ENCODE measurements at places on chromosomes 12 and 14.

- DNase-seq: no peak
Measured at GRCh38 chr12:97397008-97397407, 65.6 kb upstream of the RMST start.

DNA sequence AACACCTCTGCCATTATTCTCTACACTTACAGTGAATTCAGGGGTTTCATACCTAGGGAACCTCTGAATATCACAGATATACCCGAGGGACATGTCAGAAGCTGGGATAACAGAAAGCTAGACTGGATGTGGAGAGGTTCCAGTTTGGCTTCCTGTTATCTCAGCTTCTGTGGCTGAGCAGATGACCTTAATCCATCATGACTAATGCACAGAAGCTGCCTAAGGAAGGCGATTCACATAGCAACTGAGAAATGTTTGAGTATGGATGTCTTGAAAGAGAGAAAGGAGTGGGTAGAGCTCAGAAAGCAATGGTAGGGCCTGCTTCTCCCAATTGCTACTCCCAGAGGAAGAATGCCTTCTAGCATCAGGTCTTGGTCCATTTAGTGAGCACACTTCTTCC lies 187.6 kb downstream of the RMST start:
- DNase-seq: no peak

DNA sequence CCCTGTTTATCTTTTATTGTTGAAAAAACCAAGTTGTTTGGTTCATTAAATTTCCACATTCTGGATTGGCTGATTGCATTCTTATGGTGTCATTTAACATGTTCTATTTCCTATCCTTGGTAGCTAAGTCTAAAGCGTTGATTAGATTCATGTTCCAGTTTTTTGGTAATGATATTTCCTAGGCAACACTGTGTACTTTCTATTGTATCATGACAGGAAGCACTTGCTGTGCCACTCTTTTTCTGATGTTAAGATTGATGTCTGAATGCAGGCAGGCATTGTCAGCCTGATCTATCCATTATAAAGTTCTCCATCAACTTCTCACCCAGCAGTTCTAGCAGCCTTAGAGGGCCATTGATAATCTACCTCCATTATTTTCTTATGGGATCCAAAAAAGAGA lies 91.1 kb upstream of the ARID2 start:
- no peak for DNase-seq

GRCh38 chr12:53659011-53659551 lies 16.8 kb downstream of the ATP5MC2 start:
- no peak for DNase-seq

DNA sequence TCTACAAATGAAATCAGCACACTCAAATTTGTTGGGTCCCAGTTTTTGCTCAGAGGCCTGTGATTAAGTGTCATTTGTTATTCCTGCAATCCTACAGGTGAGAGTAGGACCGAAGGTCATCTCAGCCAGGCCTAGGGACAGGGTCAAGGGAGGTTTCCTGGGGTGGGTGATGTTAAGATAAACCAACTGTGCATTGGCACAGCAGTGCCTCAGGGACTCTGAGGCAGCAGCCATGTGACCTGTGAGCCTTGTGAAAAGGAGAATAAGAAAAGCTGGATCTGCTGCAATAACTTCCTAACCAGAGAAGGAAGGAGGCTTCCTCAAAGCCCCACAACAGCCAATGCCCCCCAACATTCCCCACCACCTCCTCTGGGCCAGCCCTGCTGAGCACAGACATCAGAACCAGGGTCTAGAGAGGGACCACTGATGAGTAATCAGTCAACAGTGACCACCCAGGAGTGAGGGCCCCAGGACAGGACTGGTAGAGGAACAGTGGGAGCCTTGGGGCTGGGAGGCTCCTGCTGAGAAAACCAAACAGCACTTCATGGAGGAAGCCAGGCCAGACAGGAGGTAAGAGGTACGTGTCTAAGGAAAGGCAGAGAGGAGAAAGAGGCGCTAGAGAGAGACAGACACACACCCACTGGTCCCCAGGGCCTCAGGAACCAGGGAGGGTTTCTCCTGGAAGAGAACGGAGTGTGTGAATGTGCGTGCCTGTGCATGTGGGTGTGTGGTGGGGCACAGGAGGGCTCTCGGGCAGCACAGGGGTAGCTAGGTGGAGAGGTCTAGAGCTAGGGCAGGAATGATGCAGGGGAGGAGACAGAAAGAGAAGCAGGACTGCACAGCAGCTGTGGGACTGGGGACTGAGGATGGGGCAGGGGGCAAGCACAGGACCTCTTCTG lies 82.4 kb downstream of the ITPK1 start:
- no peak for DNase-seq

GRCh38 chr12:121918679-121919038 lies 267 bp downstream of the CFAP251 start:
- DNase-seq: no peak

- DNase-seq: no peak
Measured at GRCh38 chr14:61381553-61381952, 60.2 kb downstream of the PRKCH start.

DNA sequence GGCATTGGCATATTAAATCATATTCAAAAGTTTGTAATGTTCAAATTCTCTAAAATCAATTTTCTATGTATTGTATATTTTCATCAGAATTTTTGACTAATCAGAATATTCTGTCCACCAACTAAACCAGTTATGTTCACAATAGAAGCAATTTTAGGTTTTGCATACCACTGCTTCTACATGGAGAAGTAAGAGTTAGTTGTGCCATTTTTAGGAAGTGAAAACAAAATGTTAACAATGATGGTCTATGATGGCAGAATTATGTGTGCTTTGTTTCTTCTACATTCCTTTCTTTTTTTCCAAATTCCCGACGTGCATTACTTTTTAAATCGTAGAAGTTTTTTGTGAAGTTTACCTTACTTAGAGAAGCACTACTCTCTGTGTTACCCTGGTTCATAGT lies 29.5 kb downstream of the ABHD12B start:
- DNase-seq: no peak

GRCh38 chr14:37598747-37599506 lies 3.5 kb downstream of the TTC6 start:
- no peak for DNase-seq

DNA sequence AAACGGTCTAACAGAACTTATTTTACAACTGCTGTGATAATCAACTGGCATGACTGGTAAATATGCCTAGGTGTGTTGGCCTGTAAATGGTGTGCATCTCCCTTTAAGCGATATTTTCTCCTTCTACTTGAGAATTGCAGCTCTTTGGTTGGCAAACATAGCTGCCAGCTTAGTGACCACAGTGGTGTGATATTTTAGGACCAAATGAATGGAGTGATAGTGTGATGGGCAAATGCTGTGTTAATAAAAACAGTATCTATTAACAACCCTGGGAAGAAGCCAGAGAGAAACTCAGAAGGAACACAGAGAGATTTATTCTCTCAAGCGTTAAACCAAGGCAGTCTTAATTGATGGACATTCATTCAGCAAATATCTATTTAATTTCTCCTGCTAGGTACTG lies 278.4 kb downstream of the AACS start:
- no peak for DNase-seq

- no peak for DNase-seq
Measured at GRCh38 chr14:52551696-52552062, 626 bp downstream of the TXNDC16 start.

GRCh38 chr14:89340200-89341181 lies 76.5 kb downstream of the FOXN3 start:
- DNase-seq: no peak

GRCh38 chr14:55794655-55795595 lies 214.9 kb downstream of the KTN1 start:
- DNase-seq: no peak

- no peak for DNase-seq
Measured at GRCh38 chr14:42229976-42230375, 623.3 kb downstream of the LRFN5 start.

DNA sequence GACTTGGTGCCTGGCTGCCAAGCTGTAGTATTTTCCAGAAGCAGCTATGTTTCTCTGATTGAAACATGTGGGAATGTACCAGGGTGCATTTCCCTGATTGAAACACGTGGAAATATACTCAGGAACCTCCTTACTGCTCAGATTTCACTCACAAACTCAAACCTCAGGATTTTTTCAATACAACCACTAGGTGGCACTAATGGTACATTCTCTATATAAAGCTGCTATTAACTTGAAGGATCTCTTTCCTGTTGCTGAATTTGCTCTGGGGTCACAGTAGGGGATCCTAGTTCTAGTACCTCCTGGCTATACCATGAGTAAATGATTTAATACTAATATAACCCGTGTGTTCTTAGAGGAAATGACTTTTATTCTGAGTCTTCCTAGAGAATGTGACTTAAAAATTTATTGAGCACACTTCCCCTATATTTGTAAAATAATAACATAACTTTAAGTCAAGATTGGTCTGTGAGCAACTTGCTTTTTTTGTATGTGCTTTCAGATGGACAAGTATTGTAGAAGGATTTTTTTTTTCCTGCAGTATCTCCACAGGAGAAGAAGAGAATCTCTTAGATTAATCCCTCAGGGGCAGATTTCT lies 173.8 kb upstream of the MIS18BP1 start:
- no peak for DNase-seq

All from activated T-cell treated with anti-CD3 and anti-CD28 coated beads for 48 hours (primary cell).